ENCODE measurements at places on chromosomes 5 and 9. TPM values are rescaled to one million over a fixed set of nuclear protein-coding genes. Genes with fewer than 3 reads are reported as not detected.

The UNC13B gene
- polyA plus RNA-seq: 8.1 TPM

The C8G gene
- 0.28 TPM for polyA plus RNA-seq

DNA sequence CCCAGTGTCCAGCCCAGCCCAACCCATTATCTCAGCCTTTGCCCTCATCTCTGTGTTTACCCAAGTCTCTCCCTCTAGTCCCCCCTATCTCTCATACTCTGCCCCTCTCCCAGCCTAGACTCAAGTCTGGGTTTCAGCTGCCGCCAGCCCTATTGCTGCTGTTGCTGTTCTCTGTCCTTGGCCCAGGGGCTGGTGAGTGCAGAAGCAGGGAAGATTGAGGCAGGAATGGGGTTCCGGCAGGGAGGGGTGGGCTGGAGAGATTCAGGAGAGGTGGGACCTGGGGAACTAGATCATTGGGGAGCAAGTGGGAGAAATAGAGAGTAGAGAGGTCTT is 702 bp downstream of the TMEM8B start:
- DNase-seq: no peak

GRCh38 chr5:135977375-135977928 is 22.7 kb upstream of the LECT2 start:
- no peak for DNase-seq

GRCh38 chr5:113205807-113206206 is 229.0 kb downstream of the TSSK1B start:
- DNase-seq: no peak

Measured in SK-N-SH (cell line).